ENCODE measurements at places on chromosomes 16 and 17.
A peak's percentile ranks its signal among the peaks of the same experiment; 100 is the strongest.

GRCh38 chr16:76235426-76235825 is 41.8 kb upstream of the CNTNAP4 start:
- no peak for DNase-seq

DNA sequence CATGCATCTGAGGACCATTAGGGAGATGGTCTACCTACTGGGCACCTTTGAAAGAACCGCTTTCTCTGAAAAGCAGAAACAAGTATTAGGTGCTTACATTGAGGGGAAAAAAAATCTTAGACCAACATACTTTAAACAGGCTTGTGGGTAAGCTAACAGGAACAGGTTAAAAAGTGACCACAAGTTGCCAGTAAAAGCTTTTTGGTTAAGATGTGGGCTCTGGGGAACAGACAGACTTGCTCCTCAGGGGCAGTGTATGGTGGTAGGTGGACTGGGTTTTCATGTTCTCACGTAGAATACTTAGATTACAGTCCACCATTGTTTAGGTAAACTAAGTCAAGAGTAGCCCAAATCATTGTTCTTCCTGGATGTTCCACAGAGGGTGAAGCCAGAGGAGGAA is 41.2 kb downstream of the REXO5 start:
- no peak for DNase-seq

- no peak for DNase-seq
Observed at GRCh38 chr16:1832838-1833454, 5.9 kb downstream of the FAHD1 start.

DNA sequence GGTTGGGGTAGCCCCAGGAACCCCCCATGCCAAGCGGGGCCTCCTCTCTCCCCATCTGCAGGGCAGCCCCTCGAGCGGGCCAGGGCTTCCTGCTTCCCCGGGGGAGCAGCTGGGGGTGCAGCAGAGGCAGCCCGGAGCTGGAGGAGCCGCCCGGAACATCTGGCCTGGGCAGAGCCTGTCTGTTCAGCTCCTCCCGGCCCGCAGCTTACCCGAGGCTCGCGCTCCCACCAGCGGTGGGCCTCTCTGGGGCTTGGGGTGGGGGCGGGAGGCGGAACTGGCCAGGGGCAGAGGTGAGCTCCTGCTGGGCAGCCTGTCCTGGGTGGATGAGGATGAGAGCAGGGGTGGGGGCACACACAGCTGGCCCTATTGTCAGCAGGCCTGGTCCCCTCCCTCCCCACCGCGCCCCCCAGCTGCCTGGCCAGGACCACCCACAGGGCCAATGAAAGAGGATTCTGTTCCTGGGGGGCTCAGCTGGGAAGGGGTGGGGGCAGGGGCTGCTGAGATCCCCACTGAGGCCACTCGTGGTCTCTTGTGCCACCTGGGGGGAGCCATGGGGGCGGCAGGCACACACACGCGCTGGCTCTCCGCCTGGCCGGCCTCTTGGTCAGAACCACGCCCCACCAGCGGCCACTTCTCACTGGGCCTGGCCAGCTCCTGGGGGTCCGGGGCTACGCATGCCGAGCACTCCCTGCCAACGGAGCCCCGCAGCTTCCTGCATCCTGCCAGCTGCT is 34.7 kb downstream of the BAHCC1 start:
- DNase-seq: no peak

GRCh38 chr17:78842881-78843565 is 2.4 kb upstream of the USP36 start:
- peak; percentile 52 for DNase-seq

GRCh38 chr17:77085926-77086432 is 54.8 kb upstream of the SEC14L1 start:
- DNase-seq: no peak

- DNase-seq: no peak
Observed at GRCh38 chr17:49664706-49665211, 13.1 kb downstream of the SPOP start.

GRCh38 chr16:88731699-88732098 is 25.4 kb downstream of the CTU2 start:
- no peak for DNase-seq

- no peak for DNase-seq
Observed at GRCh38 chr17:67459985-67460384, 82.9 kb downstream of the PITPNC1 start.

- DNase-seq: peak; percentile 63
Observed at GRCh38 chr16:89841275-89841674, 13.0 kb downstream of the SPIRE2 start.

DNA sequence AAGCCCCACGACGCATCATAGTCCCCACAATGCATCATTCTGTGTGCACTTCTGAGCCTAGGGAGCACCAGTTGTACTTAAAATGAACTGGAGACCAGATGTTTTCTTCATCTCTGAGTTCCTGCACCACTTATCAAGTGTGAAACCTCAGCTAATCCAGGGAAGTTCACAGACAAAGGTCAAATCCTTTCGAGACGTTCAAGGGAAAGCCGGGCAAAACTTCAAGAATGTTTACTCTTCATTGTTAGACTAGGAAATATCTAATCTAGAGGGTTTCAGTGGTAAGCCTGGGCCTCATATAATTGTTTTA is 4.6 kb upstream of the PMP22 start:
- DNase-seq: no peak

DNA sequence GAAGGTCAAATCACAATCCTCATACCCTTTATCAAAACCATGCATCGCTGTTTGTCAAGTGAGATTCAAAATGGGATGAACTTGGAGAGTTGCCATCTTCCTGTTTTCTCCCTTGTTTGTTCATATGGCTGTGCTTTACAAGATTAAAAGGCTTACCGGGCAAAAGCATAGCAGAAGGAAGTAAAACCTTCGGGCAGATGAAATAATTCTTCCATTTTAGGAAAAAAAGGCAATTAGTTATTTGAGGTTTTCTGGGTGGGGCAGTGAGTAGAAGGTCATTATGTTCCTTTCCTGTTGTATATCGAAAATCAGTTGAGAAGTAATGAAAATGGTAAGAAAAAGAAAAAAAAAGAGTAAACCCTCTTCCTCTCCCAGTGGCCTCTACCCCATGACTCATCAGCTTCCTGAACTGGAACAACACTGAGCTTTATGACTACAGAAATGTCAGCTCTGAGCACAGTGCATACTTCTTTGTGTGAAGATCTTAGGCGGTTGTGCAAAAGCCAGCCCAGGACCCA is 369.2 kb downstream of the CDH13 start:
- DNase-seq: no peak

GRCh38 chr16:67509016-67509415 is 19.6 kb upstream of the RIPOR1 start:
- no peak for DNase-seq

DNA sequence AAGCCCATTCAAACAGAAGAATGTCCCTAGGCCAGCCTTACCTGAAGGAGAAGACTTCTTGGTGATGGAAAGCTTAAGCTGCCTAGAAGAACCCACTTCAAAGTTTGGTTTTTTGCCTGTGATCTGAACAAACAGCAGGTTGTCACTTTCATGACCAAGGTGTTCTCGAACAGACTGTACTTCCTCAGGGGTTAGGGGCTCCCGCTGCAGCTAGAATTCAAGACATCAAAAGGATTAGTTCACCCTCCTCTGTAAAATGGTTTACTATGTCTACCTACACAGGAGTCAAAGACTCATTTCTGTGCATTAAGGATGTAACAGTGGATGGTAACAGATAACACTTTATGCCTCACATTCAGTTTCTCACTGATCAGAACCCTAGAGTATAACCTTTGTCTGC is 13.2 kb downstream of the CIAPIN1 start:
- peak; percentile 42 for DNase-seq

DNA sequence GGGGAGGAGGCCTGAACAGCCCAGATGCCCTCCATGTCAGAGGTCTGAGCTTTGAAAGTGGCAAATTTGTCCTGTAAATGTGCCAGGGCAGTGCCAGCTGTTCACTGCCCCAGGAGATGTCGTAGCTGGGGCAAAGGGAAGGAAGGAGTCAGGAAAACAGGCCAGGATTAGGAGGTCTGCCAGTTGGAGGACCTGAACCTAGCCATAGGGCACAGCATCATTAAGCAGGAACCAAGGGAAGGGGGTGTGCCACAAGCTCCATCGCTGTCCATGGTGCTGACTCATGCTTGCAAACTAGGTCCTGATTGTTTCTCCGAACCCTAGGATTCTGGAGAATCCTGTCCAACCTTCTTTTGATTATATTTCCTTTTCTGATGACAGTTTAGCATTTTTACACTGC is 124.2 kb downstream of the TMEM132E start:
- DNase-seq: peak; percentile 31

DNA sequence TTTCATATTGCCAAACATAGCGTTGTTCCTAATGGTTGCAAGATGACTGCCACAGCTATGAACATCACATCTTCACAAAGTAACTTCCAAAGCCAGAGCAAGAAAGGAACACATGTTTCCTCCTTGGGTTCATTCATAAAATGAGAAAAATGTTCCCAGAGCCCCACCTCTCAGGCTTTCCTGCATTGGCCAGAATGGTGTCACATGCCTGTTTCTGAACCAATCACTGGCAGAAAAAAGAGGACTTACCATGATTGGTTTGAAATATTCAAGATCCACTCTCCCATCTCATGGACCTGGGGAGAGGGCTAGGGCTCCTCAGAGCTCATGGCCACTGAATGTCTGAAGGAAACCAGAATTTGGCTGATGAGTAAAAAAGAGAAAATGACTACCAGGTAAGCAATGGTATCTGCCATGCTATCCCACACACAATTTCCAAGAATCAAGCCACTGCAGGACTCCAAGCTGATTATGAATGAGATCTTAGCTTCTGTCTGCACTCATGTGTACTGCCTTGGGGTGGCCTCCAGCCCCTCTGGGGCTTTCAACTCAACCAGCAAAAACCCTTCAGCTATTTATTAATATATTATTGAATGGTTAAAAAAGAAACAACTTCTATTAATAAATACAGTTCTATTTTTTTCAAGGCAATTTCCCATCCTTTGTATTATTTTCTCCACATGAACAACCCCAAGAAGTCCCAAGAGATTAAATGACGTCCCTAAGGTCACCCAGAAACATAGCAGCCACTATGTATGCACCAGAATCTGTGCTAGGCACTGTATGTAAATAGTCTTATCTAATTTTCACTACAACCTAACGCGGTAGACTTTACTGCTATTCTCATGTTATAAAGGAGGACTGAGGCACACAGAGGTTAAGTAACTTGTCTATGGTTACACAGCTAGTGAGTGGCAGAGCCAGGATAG is 61.4 kb upstream of the TMC5 start:
- DNase-seq: no peak

GRCh38 chr17:17484451-17484899 is 7.7 kb downstream of the MED9 start:
- DNase-seq: no peak

DNA sequence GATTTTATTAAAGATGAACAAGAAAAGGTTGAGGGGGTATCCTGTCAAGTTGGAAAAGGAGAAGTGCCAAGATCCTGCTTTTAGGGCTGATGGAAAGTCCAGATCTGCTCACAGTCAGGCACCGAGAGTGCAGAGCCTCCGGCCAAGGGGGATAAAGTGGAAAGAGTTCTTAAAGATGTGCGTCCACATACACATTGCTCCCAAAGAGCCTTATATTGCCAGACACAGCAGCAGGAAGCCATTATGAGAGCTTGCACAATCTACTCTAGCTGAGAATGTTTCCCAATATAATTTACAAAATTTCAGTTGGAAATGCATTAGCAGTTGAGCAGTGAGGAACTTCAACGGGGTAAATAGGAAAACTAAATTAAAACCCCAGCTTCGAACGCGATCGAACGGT is 95.6 kb downstream of the SALL1 start:
- no peak for DNase-seq

DNA sequence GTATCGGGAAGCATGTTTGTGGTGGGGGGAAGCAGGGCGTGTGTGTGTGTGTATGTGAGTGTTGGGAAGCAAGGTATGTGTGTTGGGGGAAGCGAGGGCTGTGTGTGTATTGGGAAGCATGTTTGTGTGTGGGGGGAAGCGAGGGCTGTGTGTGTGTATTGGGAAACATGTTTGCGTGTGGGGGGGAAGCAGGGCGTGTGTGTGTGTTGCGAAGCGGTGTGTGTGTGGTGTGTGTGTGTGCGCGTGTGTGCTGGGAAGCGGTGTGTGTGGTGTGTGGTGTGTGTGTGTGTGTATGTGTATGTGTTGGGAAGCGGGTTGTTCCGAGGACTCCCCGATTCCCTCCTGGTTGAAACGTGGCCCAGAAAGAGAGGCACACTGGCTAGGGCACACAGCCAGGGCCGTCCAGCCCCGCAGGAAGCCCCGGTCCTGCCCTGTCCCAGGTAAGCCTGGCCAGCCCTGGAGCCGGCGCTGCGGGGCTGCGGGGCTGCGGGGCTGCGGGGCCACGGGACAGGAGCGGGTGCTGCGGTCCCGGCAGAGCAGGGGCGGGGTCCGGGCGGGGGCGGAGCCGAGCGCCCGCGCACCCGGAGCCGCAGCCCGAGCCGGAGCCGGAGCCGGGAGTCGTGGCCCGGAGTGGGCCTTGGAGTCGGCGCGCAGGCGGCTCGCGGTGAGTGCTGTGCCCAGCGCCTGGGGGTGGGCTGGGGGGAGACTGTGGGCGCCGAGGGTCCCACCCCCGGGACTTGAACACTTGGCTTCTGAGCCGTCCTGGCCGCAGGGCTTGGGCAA is at the start of gene NOD2:
NOD2 (plus strand) TSS at position 608 of the 783 bp plus-strand sequence. CDS start 5,890 bp downstream, outside the sequence.
- no peak for DNase-seq

GRCh38 chr16:11452746-11453389 is 107.6 kb downstream of the RMI2 start:
- DNase-seq: no peak

DNA sequence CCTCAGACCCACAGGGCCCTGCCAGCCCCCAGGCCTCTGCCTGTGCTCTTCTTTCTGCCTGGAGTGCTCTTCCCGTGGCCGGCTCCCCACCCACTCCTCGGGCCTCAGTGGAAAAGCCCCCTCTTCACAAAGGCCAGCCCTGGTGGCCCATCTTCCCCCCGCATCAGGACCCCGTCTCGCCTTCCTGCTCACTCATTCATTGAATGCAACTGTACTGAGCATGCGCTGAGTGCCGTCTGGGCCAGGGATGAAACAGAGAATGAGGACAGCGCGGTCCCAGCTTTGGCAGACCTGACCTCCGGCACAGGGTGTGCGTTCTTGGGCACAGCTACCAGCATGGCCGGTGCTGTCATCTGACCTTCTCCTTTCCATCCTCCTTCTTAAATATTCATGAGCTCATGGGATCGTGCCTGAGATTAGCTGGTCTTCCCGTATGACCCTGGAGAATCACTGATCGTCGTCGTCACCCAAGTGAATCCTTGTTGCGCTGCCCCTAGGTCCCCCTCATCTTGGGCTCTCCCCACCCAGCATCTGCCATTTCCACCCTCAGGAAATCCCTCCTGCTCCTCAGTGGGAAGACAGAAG is 16.4 kb upstream of the OSGIN1 start:
- DNase-seq: no peak

DNA sequence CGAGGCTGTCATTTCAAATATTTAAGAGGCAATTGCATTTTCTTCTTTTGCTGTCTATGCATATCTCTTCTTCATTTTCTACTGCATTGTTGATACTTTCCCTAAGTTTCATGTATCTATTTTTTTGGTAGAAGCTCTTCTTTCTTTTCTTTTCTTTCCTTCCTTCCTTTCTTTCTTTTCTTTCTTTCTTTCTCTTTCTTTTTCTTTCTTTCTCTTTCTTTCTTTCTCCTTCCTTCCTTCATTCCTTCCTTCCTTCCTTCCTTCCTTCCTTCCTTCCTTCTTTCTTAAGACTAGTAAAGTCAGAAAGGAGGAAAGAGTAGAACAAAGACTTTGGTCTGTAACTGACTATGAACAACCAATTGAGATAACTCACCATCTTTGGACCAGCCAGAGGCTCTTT is 33.9 kb downstream of the MRC2 start:
- no peak for DNase-seq
